ENCODE measurements at places on chromosomes 3 and 15. TPM values are rescaled to one million over a fixed set of nuclear protein-coding genes. Genes with fewer than 3 reads are reported as not detected.

Gene IQCF5
- total RNA-seq = not detected

Gene ATRIP
- total RNA-seq = 20.2 TPM

Gene RBP2
- total RNA-seq = not detected

Gene SPSB4
- 17.2 TPM for total RNA-seq

Gene SPINK8
- not detected for total RNA-seq

Gene LYZL4
- total RNA-seq = not detected

Gene TRPM1
- total RNA-seq = not detected

Gene SENP8
- total RNA-seq = 3.6 TPM

- 0 out of 2 replicates have a peak overlapping the region, but pooled peaks have one; percentile 74 for H3K27ac ChIP-seq
- no peaks in the 10 kb centered on the region for H3K27me3 ChIP-seq
- DNase-seq = no peak
- peak overlapping the region; percentile 65 for H3K4me3 ChIP-seq
These were observed 1.5 kb downstream of the CDC25A start for GRCh38 chr3:48186631-48187300.

- no peaks in the 10 kb centered on the region for H3K4me1 ChIP-seq
- no peaks in the 10 kb centered on the region for H3K36me3 ChIP-seq
- H3K27ac ChIP-seq = no peak overlapping the region
- no peak for DNase-seq
- H3K4me3 ChIP-seq = no peak overlapping the region
These were observed 9.7 kb upstream of the SLC28A2 start for GRCh38 chr15:45242289-45242688.

GRCh38 chr15:27847775-27848710 is 251.1 kb downstream of the OCA2 start:
- H3K4me3 ChIP-seq = no peak overlapping the region
- H3K36me3 ChIP-seq = no peaks in the 10 kb centered on the region
- DNase-seq = no peak
- H3K4me1 ChIP-seq = no peaks in the 10 kb centered on the region
- H3K27ac ChIP-seq = no peak overlapping the region

GRCh38 chr3:42216931-42217333 is 49.1 kb downstream of the CCK start:
- DNase-seq = no peak
- H3K36me3 ChIP-seq = peaks cover 4% of the 10 kb centered on the region
- H3K4me3 ChIP-seq = no peak overlapping the region
- H3K27ac ChIP-seq = no peak overlapping the region
- H3K4me1 ChIP-seq = no peaks in the 10 kb centered on the region

DNA sequence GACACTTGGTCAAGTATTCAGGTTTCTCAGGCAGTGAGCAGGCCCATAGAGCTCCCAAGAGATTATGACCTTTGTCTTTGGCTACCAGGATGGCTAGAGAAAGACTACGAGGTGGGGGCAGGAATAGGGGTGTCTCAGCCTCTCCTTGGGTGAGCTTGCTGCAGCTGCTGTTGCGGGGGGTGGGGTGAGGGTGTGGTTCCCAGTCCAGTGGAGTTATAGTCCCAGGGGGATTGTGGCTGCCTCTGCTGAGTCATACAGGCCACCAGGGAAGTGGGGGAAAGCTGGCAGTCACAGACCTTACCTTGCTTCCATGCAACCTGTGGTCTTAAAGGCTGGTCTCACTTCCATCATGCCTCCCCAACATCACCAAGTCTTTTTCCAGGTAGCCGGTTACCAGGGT is 31.7 kb downstream of the ATP2C1 start:
- H3K27me3 ChIP-seq = no peaks in the 10 kb centered on the region
- H3K36me3 ChIP-seq = peaks cover 3% of the 10 kb centered on the region
- no peak for DNase-seq
- no peak overlapping the region for H3K4me3 ChIP-seq

- no peaks in the 10 kb centered on the region for H3K36me3 ChIP-seq
- no peak overlapping the region for H3K27ac ChIP-seq
- DNase-seq = no peak
- H3K27me3 ChIP-seq = no peaks in the 10 kb centered on the region
- peaks cover 8% of the 10 kb centered on the region for H3K4me1 ChIP-seq
These were observed 157.6 kb downstream of the UACA start for GRCh38 chr15:70605606-70606410.

DNA sequence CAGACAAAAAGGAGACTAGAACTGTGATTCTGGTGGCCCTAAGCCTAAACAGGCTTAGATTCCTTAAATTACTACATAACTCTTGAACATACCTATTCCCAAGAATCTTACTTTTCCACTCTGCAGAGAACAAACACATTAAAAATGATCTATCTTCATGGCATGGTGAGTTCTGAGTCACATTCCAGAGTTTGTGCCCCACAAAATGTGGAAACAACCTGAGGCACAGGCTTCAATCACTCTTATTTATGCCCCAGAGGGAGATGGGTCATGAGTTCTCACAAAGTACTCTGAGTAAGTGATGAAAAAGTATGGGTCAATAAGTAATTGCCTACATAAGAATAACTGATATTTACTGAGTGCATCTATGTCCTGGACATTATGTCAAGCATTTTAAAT is 137.5 kb upstream of the SLC2A2 start:
- H3K36me3 ChIP-seq = peaks cover 17% of the 10 kb centered on the region
- no peaks in the 10 kb centered on the region for H3K27me3 ChIP-seq
- no peak overlapping the region for H3K27ac ChIP-seq
- H3K4me3 ChIP-seq = no peak overlapping the region
- no peaks in the 10 kb centered on the region for H3K4me1 ChIP-seq
- no peak for DNase-seq

DNA sequence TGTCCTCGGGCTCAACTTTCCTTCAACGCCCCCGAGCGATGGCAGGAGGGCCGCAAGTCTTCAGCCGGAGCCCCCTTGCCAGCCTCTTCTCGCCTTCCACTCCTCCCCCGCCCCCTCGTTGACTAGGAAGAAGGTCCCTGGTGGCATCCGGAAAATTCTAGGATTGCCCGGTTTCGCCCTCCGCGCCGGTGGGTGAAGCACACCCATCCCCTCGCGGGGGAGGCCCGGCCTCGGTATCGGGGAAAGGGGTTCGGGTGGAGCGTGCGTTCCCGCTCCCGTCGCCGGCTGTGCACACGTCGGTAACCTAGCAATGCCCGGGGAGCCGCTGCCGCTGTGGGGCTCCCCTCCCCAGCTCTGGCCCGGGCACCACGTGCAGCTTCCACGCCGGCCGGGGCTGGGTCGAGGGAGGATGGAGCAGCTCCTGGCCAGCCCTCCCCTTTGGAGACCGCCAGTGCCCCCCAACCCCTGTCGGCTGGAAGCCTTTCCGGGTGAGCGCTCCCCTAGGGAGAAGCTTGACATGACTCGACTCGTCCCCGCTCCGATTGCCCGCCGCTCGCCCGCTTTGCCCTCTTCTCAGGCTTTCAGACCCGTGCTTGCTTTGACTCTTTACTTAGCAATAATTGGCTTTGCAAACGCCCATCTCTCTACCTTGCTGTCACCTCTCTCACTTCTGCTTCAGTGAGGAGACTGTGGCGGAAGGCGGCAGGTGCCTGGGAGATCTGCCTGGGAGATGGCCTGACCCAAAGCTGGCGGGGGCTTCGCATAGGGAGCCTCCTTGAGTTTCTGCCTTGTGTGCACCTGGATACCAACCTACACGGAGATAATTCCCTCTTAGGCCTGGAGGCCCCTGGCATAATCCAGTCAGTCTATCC is 1.3 kb downstream of the CACNA1D start:
- H3K27me3 ChIP-seq = peaks cover 41% of the 10 kb centered on the region
- peaks cover 8% of the 10 kb centered on the region for H3K4me1 ChIP-seq
- H3K27ac ChIP-seq = no peak overlapping the region
- DNase-seq = no peak
- no peaks in the 10 kb centered on the region for H3K36me3 ChIP-seq
- H3K4me3 ChIP-seq = peak overlapping the region; percentile 52

- H3K4me3 ChIP-seq = no peak overlapping the region
- H3K27ac ChIP-seq = no peak overlapping the region
These were observed 540.1 kb downstream of the UNC13C start for GRCh38 chr15:54518156-54518882.

- no peak overlapping the region for H3K4me3 ChIP-seq
- no peaks in the 10 kb centered on the region for H3K36me3 ChIP-seq
- H3K27ac ChIP-seq = no peak overlapping the region
- no peaks in the 10 kb centered on the region for H3K4me1 ChIP-seq
- no peak for DNase-seq
These were observed 60.5 kb downstream of the CERS3 start for GRCh38 chr15:100468285-100468684.

GRCh38 chr3:189631409-189631808 is 220 bp downstream of the TP63 start:
- H3K27me3 ChIP-seq = no peaks in the 10 kb centered on the region
- no peak overlapping the region for H3K4me3 ChIP-seq

DNA sequence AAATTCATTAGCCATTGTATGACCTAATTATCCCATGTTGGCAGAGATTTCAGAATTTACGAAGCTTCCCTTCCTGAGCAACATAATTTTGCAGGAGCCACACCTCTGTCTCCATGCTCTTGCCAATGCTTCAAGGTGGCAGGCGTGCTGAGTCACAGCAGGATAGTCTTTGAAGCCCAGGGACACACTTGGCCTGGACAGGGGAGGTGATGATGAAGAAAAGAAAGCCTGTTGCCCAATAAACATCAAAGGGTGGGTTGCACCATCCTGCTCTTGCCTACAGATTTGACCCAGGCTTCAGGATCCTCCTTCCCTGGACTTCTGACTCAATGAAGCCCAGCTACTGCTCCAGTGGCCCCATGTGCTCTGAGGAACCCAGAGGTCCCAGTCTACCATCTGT is 117.1 kb downstream of the MINAR1 start:
- no peaks in the 10 kb centered on the region for H3K4me1 ChIP-seq
- no peaks in the 10 kb centered on the region for H3K36me3 ChIP-seq
- H3K27ac ChIP-seq = no peak overlapping the region
- no peak overlapping the region for H3K4me3 ChIP-seq

DNA sequence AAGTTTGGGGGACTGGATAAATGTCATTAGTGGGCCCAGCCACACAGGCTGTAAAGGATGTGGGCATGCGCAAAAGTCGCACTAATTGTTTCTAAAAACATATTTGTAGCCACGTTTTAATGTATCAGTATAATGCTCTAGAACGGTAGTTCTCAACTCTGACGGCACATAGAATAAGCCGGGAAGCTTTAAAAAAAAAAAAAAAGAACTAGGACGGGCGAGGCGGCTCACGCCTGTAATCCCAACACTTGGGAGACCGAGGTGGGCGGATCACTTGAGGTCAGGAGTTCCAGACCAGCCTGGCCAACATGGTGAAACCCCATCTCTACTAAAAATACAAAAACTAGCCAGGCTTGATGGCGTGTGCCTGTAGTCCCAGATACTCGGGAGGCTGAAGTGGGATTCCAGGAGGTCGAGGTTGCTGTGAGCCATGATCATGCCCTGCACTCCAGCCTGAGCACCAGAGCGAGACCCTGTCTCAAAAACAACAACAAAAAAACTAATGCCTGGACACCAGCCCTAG is 618 bp upstream of the MON1A start:
- peak overlapping the region; percentile 75 for H3K4me3 ChIP-seq
- H3K36me3 ChIP-seq = no peaks in the 10 kb centered on the region
- peak overlapping the region; percentile 39 for H3K27ac ChIP-seq
- H3K4me1 ChIP-seq = peaks cover 2% of the 10 kb centered on the region

GRCh38 chr15:57662802-57663201 is 43.7 kb upstream of the POLR2M start:
- H3K27me3 ChIP-seq = no peaks in the 10 kb centered on the region
- DNase-seq = no peak
- no peak overlapping the region for H3K27ac ChIP-seq
- no peaks in the 10 kb centered on the region for H3K4me1 ChIP-seq

GRCh38 chr3:108493862-108494261 is 16.5 kb downstream of the MYH15 start:
- DNase-seq = no peak
- H3K4me1 ChIP-seq = no peaks in the 10 kb centered on the region
- no peaks in the 10 kb centered on the region for H3K27me3 ChIP-seq
- H3K27ac ChIP-seq = no peak overlapping the region

DNA sequence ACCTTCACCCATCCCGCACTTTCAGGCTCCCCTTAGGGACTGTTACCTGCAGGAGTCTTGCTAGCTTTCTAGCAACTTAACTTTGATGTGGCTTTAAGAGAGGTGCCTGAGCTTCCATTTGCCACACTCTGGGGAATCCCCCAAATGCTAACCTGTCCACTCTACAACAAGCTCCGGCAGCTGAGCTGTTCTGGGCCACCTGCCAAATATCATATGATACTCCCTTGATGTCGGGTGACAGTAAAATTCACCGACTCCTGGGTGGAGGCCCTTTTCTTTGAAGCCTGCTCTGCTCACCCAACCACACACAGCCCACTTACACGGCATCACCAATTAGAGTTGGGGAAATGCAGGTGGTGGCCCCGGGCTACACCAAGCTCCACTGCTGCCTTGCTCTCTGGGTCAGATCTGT is 38.0 kb upstream of the XCR1 start:
- H3K36me3 ChIP-seq = no peaks in the 10 kb centered on the region
- no peak overlapping the region for H3K27ac ChIP-seq
- peaks cover 2% of the 10 kb centered on the region for H3K4me1 ChIP-seq
- DNase-seq = no peak

- peaks cover 37% of the 10 kb centered on the region for H3K27me3 ChIP-seq
- no peaks in the 10 kb centered on the region for H3K4me1 ChIP-seq
- DNase-seq = no peak
These were observed 1.2 kb upstream of the ADAMTSL3 start for GRCh38 chr15:83652626-83653204.

GRCh38 chr3:350871-351371 is 154.4 kb downstream of the CHL1 start:
- no peak for DNase-seq
- peaks cover 2% of the 10 kb centered on the region for H3K27me3 ChIP-seq
- H3K4me1 ChIP-seq = no peaks in the 10 kb centered on the region
- no peak overlapping the region for H3K4me3 ChIP-seq
- H3K27ac ChIP-seq = no peak overlapping the region
- no peaks in the 10 kb centered on the region for H3K36me3 ChIP-seq

DNA sequence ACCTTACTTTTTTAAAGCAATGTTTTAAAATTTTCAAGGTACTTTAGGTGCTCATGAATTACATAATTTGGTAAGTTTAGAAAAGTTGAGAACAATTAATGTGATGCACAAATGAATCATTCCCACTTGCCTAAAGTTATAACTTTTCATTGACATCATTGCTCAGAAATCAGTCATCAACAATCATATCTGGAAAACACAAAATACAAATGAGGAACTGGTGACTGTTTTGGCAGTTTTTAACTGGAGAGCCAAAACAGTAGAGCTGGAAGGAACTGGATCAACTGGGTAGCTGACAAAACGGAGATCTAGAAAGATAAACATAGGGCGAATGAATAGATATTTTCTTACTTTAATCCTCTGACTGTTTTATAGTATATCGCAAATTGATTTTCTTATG is 767.1 kb downstream of the IGSF11 start:
- H3K27ac ChIP-seq = no peak overlapping the region
- H3K4me1 ChIP-seq = no peaks in the 10 kb centered on the region
- no peaks in the 10 kb centered on the region for H3K27me3 ChIP-seq
- H3K36me3 ChIP-seq = no peaks in the 10 kb centered on the region
